ENCODE measurements at places on chromosomes 16 and 17.

- no peak for DNase-seq
Observed at GRCh38 chr16:71216714-71217113, 13.8 kb downstream of the HYDIN start.

DNA sequence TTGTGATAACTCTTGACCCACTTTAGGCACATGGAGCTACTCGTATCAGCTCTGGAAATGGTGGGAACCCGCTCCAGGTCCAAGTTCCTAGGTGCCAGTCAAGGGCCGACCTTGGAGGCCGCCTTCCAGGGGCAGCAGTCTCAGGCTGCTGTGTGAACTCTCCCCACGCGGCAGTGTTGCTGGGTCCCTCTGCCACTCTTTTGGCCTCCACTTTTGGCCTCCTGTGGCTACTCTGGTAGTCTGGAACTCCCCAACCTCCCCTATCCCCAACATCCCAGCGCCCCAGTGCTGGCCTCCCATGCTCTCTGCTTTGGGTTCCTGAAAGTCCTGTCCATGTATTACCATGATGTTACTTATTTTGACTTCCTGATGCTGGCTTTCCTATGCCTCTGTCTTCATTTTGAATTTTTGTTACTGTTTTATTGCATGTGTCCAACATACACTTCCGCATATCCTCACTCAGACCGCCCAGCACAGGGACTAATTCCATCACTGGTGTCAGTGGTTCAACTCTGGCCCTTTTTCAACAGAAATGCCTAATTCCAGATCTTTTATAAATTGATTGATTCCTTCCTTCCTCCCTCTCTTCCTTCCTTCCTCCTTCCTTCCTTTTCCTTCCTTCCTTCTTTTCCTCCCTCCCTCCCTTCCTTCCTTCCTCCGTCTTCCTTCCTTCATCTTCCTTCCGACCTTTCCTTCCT is 44.1 kb downstream of the COX4I1 start:
- DNase-seq = no peak

GRCh38 chr17:51014129-51014528 is 106.5 kb downstream of the SPAG9 start:
- DNase-seq = no peak

GRCh38 chr16:85124636-85125346 is 12.5 kb upstream of the CIBAR2 start:
- DNase-seq = no peak

DNA sequence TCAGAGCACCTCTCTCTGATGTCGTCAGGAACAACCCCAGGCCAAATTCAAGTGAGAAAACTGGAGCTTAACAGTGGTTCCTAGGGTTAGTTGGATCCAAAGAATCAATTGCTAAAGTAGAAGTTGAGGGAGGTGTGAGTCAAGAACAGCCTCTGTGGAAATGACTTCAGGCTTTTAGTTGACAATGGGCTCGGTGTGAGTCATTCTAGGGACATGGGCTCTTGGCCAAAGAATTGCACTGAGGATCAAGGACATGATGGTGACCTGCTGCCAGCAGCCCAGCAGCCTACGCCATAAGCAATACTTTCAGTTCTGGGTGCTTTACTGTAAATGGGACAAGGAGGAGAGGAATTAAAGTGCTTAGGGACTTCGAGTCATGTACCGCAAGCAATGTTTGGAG is 32.1 kb upstream of the SMURF2 start:
- DNase-seq = peak; percentile 78

- DNase-seq = no peak
Observed at GRCh38 chr17:17182598-17183136, 23.5 kb downstream of the PLD6 start.

DNA sequence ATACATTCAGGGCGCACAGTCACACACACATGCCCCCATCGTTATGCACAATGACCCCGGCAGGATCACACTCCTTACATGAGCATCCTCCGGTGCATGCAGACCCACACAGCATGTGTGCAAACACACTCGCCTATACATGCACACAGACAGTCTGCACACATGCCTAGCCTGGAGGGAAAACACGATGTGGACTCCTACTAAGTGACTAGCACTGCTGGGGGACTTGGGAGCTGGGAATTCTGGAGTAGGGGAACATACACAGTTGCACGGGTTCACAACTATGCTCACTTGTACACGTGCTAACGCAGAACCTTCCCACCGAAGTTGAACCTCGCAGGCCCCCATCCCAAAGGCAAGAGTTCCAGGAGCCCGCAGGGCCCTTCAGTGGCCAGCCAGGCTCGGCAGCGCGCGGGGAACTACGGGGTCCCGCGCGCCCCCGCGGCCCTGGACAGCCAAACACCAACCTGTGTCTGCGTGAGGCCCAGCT is 2.0 kb downstream of the DLX3 start:
- DNase-seq = no peak

GRCh38 chr17:3529817-3530741 is 27.5 kb downstream of the TRPV3 start:
- DNase-seq = no peak

GRCh38 chr16:81515281-81515680 is 70.7 kb downstream of the CMIP start:
- no peak for DNase-seq

Data from CD14-positive monocyte (primary cell).